Thyroid gland (tissue), 4 donors: ENCODE measurements at places on chromosomes 3 and 15.

DNA sequence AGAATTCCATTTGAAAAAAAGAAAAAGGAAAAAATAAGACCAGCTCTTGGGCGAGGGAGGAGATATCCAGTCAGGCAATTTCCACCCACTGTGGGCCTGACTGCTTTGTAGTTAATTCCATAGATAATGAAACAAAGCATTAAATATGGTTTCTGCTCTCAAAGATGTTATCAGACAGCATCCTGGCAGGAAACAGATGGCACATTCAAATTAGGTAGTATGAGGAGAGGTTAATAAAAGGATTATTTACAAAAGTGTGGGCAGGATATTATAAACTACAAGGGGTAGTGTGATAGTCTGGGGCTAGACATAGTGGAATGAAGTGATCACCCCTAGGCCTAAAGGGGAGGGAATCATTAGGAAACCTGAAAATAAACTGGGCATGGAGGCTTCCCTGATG, 193.2 kb downstream of the CLSTN2 start:
- H3K36me3 ChIP-seq, result no peaks in the 10 kb centered on the region
- H3K27ac ChIP-seq, result no peak overlapping the region
- no peak for DNase-seq
- H3K27me3 ChIP-seq, result no peaks in the 10 kb centered on the region
- no peaks in the 10 kb centered on the region for H3K4me1 ChIP-seq

DNA sequence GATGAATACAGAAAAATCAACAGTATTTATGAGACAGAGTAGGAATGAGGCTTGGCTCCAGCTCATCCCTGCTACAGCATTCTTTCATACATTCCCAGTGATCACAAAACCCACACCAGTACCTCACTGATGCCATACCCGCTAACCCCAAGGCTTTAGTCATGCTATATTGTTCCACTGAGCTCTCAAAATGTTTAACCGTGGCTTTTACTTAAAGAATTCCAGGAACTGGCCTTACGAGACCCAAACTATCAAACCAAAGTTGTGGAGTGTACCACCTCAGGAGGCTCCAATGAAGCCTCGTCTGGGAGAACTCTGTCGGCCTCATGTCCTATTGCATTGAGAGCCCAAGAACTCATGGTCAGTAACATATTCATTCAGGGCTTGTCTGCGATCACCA, 278.9 kb downstream of the ULK4 start:
- H3K4me3 ChIP-seq, result no peak overlapping the region
- H3K4me1 ChIP-seq, result peaks cover 27% of the 10 kb centered on the region
- H3K27ac ChIP-seq, result no peak overlapping the region
- no peaks in the 10 kb centered on the region for H3K27me3 ChIP-seq
- DNase-seq, result no peak
- H3K36me3 ChIP-seq, result no peaks in the 10 kb centered on the region

GRCh38 chr3:106399761-106400160, 530.9 kb upstream of the CBLB start:
- H3K27me3 ChIP-seq, result no peaks in the 10 kb centered on the region
- no peak overlapping the region for H3K4me3 ChIP-seq
- no peaks in the 10 kb centered on the region for H3K36me3 ChIP-seq
- H3K27ac ChIP-seq, result no peak overlapping the region
- no peak for DNase-seq

DNA sequence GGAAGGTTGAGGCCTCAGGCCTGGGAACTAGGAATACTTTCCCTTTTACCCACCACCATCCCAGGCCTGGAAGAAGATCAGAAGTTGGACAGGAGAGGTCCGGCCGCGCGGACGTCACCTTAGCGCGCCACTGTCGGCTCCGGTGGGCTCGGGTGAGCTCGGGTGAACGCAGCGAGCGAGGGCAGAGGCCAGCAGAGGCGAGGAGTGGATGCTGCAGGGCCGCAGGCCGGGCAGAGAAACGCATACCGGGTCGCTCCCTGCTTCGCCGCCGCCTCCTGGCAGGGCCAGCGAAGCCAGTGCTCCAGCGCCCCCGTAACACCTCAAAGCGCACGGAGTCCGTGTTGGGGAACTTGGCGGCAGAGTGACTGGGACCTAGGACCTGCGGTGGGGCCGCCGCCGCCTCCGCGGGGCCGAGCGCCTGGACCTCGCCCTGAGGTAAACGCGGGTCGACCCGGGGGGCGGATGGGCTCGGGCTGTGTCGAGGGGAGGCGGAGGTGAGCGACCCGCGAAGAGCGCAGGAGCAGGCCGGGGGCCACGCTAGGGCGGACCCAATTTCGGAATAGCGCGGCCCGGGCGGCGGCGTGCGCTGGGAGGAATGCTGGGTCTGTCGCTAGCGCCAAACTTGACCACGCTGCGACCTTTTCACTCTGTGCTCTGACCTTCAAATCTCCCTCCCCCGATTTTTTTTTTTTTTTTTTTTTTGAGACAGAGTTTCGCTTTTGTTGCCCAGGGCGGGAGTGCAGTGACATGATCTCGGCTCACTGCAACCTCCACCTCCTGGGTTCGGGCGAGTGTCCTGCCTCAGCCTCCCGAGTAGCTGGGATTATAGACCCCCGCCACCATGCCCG, 1.6 kb downstream of the CYP11A1 start:
- peak overlapping the region; percentile 40 for H3K27ac ChIP-seq
- DNase-seq, result peak; percentile 28
- peaks cover 8% of the 10 kb centered on the region for H3K4me1 ChIP-seq
- H3K36me3 ChIP-seq, result no peaks in the 10 kb centered on the region
- H3K27me3 ChIP-seq, result no peaks in the 10 kb centered on the region

DNA sequence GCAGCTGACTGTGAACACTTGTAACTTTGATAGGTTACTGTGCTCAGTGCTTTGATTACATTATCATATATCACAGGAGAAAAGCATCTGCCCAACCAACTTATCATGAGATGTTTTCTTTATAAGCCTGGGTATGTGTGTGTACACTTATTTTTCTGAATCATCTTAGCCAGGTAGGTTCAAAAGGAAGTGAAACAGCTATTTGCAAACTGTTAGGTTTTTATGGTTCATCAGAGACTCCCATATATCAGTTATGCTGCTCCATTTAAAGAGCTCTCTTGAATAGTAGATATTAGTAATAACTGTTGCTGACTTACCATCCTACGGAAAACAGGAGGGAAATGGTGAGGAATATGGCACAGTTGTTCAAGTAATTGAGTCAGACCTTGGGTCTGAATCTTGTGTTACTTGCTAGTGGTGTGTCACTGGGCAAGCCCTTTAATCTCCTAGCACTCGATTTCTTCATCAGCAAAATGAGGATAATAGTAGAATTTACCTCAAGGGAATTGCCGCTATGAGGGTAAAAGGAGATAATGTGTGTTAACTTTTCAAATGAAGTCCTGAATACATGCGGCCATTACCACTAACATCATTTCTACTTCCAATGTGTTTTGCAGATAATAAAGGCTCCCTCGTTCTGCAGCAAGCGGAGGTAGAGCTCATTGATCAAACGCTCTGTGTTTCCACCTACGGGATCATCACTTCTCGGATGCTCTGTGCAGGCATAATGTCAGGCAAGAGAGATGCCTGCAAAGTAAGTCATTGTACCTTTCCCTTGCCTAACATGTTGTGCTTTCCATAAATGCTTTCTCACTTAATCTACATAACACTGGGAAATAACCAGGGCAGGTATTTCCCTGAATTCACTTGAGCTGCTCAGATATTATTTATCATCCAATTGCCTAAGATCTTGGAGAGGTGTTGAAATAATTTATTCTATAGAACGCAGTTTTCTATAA, 7.8 kb upstream of the C3orf52 start:
- no peaks in the 10 kb centered on the region for H3K27me3 ChIP-seq
- DNase-seq, result no peak
- H3K4me1 ChIP-seq, result peaks cover 23% of the 10 kb centered on the region
- no peak overlapping the region for H3K4me3 ChIP-seq

DNA sequence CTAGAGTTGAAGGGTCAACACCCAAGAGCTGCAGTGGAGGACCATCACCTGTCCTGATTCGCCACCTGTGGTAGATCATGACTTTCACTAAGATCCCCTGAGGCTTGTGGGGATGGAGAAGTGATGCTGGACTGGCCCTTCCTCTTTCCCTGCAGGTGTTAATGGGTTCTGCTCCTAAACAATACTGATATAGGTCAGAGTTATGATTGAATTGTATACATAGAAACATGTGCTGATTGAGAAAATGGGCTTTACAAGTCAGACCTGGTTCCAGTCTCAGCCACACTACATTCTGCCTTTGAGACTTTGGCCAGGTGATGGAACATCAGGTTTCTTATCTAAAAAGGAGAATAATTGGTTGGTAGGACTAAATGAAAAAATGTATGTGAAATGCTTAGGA, 418.9 kb upstream of the TPRG1 start:
- no peak overlapping the region for H3K4me3 ChIP-seq
- H3K4me1 ChIP-seq, result no peaks in the 10 kb centered on the region
- no peaks in the 10 kb centered on the region for H3K36me3 ChIP-seq
- DNase-seq, result no peak
- no peak overlapping the region for H3K27ac ChIP-seq
- no peaks in the 10 kb centered on the region for H3K27me3 ChIP-seq

GRCh38 chr3:127467391-127467790, 123.1 kb downstream of the TPRA1 start:
- no peaks in the 10 kb centered on the region for H3K27me3 ChIP-seq
- H3K4me1 ChIP-seq, result no peaks in the 10 kb centered on the region
- DNase-seq, result no peak
- H3K36me3 ChIP-seq, result no peaks in the 10 kb centered on the region

DNA sequence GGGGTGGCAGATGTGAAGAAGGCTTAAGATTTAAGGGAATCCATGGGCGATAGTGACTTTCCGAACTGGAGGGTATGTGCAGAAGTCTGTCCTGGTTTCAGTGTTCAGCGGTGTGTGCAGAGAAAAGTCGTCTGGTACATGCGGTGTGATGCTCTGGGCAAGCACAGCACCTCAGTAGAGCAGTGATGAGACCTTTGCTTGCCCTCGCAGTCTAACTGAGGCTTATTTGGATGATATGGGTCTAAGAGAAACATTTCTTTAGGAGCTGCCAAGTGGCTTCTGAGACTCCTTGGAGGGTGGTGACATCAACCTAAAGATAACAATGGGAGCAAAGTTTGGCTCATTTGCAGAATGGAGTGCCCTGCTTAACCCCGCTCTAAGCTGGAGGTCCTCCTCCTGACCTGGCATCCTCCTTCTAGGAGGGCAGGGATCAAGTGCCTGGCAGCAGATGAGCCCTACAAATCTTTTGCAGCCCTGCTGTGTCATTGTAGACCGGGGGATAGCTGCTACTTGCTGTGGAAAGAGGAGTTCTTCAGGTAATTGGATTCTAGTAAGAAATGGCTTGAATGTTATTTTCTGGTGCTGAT, 228.1 kb upstream of the AZI2 start:
- no peaks in the 10 kb centered on the region for H3K36me3 ChIP-seq
- H3K27me3 ChIP-seq, result no peaks in the 10 kb centered on the region
- peak; percentile 5 for DNase-seq
- peak overlapping the region; percentile 50 for H3K4me3 ChIP-seq
- no peak overlapping the region for H3K27ac ChIP-seq

- no peaks in the 10 kb centered on the region for H3K36me3 ChIP-seq
- DNase-seq, result no peak
- H3K27ac ChIP-seq, result no peak overlapping the region
- peaks cover 9% of the 10 kb centered on the region for H3K4me1 ChIP-seq
These were observed 27.5 kb upstream of the MEF2A start for GRCh38 chr15:99538261-99538660.
